Activated CD4-positive, alpha-beta T cell treated with anti-CD3 and anti-CD28 coated beads, Interleukin-2, amount 50 U/mL, for 24 hours (primary cell): ENCODE measurements at places on chromosomes 3 and 15.

DNA sequence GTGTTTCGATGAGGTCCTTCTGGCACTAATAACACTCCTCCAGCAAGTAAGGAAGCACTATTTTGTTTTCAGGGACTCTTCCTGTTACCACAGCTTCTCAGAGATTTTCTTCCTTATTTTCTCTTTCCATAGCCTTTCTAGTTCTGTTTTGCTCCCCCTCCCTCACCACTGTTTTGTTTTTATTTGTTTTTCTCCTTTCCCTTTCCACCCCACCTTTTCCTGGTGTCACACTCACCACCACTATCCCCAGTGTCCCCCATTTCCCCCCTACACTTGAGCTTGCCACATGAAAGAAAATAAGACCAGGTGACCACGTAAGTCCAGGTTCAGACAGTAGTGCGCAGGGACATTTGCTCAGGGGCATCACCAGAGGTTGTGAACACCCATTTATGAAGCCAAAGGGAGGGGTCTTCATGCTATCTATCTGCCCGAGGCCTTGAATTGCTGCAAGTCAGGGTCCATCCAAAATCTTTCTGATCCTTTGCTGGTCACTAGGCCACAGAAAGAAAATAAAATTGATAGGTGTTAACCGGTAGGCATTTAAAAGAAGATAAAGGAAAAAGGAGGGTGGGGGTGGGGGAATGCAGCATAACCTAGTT lies 1.4 kb upstream of the RFTN1 start:
- no peak for DNase-seq

DNA sequence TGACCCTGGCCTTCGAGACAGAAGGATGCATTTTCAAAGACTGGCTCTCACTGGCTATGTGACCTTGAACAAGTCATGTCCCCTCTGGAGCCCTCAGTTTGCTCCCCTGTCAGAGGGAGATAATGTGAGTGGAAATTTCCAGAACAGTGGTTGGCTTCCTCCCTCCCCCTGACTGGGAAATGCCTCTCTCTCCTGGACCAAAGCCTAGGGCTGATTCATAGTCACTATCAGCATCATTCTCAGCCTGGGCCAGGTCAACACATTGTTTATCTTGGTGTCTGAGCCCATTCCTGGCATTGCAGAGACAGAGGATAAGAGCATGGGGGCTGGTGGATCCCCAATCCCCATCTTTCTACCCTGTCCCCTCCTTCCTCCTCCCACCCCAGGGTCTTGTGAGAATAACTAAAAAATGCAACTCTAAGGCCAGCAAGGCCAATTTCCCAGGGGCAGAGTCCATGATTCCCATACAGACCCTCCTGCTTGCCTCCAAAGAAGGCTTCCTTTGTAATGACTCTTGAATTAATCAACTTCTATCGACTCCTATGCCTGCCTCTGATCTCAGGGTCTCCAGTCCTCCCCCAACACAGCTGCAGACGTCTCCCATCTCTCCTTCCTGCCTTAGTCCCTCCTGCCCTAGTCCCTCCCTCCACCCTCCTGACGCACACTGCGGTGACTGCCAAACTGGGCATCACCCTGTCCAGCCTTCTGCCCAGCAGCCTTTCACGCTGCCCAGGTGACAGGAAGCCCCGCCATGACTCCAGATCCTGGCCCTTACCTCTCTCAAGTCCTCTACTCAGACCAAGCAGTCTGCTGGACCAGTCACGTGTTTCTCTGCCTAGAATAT lies 35.4 kb upstream of the CORO2B start:
- no peak for DNase-seq

GRCh38 chr3:176964661-176965060 lies 232.6 kb downstream of the TBL1XR1 start:
- DNase-seq = no peak

- DNase-seq = peak; percentile 38
These were observed at the start of gene TYRO3 for GRCh38 chr15:41558400-41559238. Gene TYRO3, plus strand, starts transcription at chr15:41559212. Its CDS starts 46 bp downstream, at chr15:41559258.

GRCh38 chr3:160098261-160098908 lies 109.8 kb downstream of the IL12A start:
- no peak for DNase-seq
